ENCODE measurements at places on chromosomes 2 and 18. TPM values are rescaled to one million over a fixed set of nuclear protein-coding genes. Genes with fewer than 3 reads are reported as not detected.

- no peak for DNase-seq
These were observed 246.8 kb downstream of the TMEM182 start for GRCh38 chr2:103008586-103008985.

GRCh38 chr2:240296476-240297255 lies 138.8 kb upstream of the GPC1 start:
- DNase-seq, result no peak

GRCh38 chr2:47007826-47008225 lies 92.2 kb upstream of the MCFD2 start:
- DNase-seq, result no peak

The TRABD2A gene
- 6.5 TPM for total RNA-seq

- DNase-seq, result no peak
These were observed 104.5 kb downstream of the TWIST2 start for GRCh38 chr2:238952261-238952919.

DNA sequence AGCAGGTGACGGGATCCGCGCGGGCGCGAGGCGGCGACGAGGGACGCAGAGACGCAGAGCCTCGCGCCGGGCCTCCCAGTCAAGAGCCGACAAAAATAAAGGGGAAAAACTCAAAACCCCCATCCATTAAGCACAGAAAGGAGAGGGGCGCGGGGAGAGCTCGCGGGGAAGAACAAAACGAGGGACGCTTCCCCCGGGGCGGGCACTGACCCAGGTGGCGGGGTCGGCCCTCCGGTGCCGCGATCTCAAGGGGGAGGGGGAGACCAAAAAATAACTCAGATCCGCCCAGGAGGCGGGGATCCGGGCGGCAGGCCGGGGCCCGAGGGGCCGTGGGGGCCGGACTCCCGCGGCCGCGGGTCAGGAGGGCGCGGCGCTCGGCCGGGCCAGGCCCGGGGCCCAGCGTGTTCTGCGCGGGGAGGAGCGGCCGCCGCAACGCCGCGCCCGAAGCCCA lies 597 bp downstream of the RNF103 start:
- DNase-seq, result peak; percentile 85

GRCh38 chr2:38164881-38165280 lies 88.9 kb upstream of the CYP1B1 start:
- DNase-seq, result no peak

The MPV17 gene
- 80.4 TPM for total RNA-seq

The UCN gene
- 2.8 TPM for total RNA-seq

DNA sequence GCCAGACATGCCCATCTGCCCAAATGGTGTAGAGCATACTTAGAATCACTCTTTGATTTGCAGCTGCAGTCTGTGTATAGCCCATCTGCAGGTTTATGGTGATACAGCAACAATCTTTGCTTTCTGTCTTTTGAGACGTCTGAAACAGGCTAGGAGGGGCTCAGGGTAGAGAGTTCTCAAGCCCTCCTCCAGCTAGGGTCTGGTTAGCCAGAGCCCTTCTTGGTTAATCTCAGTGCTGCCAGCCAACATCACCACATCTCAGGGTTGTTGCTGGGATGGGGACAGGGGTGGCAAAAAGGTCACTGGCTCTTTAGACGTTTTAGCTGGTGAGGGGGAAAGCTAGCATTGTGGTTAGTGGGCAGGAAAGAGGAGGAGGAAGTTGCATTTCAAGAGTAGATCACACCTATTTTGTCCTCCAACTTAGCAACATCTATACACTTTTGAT lies 136.6 kb upstream of the ACAA2 start:
- no peak for DNase-seq

The ZC3H6 gene
- 16.6 TPM for total RNA-seq

The ZNF385B gene
- total RNA-seq, result 62.3 TPM

The MERTK gene
- 17.3 TPM for total RNA-seq

DNA sequence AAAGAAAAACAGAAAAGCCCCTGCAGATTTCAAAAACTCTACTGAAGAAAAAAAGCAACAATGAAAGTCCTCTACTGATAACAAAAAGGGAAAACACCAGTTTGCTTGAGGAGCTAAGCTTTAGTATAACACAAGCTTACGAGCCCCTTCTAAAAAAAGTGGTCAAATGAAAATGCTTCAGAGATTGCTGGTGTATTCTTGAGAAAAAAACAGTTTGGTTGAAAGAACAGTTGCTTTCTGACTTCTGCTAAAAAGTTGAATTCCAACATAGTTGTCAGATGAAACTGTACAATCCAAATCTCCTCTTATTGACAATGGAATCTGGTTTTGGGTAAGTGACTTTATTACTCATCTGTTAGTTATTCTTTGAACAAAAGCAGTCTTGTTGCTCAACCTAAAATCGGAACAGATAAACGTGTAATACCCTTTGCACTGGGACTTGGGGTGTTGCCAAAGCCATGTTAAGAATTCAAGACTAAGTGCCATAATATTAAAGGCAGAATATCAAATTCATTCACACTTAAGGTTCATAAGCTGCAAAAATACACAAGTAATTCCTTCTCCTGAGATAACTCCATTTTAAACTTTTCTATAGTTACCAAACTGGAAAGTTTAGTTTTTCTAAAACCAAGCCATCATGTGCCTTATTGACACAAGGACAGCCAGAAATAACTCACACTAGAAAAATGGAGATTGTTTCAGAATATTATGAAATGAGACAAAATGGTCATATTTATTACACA lies 45.3 kb upstream of the SPAG16 start:
- no peak for DNase-seq

The NETO1 gene
- not detected for total RNA-seq

GRCh38 chr2:201242571-201243277 lies 17.6 kb upstream of the CASP8 start:
- DNase-seq, result no peak

DNA sequence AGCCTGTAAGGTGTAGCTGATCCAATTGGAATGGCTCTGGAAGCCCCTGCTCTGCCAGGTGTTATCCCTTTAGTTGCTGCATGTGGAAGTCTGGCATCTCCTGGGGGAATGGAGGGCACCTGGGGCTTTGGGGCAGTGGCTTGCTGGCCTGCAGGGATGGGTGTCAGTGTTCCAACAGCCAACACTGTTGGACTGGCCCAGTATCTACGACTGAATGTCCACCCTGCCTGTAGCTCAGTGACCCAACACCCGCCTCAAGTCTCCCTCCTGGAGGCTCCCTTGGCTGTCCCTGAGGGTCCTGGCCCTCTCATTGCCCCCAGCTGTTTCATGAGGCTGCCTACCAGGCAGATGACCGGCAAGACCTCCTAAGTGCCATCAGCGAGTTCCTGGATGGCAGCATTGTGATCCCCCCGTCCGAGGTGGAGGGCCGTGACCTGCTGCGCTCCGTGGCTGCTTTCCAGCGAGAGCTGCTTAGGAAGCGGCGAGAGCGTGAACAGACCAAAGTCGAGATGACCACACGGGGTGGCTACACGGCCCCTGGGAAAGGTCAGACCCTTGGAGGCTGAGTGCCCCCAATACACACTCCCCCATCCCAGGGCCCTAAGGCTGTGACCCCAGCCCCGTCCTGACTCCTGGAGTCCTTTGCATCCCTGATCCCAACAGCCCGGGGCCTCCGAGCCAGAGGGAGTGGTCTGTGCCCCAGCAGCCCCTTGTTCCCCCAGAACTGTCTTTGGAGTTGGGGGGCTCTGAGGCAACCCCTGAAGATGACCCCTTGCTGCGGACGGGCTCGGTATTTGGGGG lies 7.7 kb downstream of the SLC4A3 start:
- DNase-seq, result no peak

DNA sequence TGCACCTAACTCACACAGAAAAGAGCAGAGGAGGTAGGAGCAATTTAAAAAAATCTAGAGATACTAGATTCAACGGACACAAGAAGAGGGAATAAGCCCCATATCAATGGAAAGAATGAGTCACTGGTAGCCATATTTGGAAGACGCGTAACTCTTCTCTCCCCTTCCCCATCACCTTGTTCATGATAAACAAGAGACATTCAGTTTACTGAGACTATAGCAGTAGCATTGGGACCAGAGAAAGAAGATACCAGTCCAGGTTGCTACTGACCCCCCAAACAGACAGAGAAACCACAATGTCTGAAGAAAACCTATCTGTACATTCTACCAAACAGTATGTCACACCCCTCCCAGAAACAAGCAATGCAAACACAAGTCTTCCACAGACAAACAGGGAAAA lies 81.1 kb downstream of the SLC66A3 start:
- no peak for DNase-seq

The SLC9A4 gene
- not detected for total RNA-seq

DNA sequence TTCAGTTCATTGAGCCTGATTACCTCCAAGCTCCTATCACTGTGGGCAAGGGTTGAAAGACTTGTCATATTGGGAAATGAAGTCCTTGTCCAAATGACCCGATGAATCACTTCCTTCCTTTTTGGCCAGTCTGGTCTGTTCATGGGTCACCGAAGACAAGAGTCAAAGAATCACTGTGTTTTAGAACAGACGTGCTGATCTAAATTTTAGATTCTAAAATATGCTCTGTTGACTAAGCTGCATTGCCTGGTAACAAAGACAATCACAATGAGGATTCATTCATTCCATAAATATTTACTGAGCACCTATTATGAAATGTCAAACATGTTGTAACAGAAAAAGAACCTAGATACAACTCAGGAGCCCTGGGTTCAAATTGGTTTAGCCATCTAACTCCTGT lies 99.4 kb upstream of the RND3 start:
- no peak for DNase-seq

DNA sequence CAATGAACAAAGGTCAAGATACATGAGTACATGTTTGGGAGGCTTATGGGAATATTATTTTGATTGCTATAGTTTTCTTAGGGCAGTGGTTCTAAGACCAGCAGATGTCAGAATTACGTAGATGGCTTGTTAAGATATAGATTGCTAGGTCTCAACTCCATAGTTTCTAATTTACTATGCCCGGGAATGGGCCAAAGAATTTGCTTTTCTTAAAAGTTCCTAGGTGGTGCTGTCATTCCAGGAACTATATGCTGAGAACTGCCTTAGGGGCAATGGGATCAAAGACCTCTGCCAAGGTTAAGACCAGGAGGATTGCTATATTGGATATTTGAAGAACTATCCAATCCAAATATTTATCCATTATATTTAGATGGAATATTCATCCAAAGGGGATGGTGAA lies 141.8 kb downstream of the FSIP2 start:
- no peak for DNase-seq

The CNRIP1 gene
- 23.8 TPM for total RNA-seq

The TTC21B gene
- 21.7 TPM for total RNA-seq

- DNase-seq, result no peak
These were observed 215.9 kb downstream of the RNF152 start for GRCh38 chr18:61676773-61677434.

GRCh38 chr18:58288921-58289797 lies 245.1 kb downstream of the NEDD4L start:
- DNase-seq, result no peak

DNA sequence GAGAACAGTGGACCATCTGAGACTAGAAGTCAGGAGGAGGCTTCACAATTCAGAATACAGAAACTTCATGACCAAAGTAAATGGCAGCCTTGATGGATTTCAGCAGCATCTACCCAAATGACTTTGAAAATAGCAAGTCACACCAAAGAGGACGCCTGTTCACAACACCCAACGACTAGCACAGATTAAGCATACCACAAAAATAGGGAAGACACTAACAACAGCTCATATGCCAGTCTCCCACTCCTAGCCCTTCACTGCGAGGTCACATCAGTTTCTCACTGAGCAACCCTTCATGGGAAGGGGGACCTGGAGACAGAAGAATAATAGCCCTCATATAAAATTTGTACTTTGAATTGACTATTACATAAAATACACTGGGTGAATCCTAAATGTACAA lies 228.4 kb upstream of the SLC39A10 start:
- no peak for DNase-seq

DNA sequence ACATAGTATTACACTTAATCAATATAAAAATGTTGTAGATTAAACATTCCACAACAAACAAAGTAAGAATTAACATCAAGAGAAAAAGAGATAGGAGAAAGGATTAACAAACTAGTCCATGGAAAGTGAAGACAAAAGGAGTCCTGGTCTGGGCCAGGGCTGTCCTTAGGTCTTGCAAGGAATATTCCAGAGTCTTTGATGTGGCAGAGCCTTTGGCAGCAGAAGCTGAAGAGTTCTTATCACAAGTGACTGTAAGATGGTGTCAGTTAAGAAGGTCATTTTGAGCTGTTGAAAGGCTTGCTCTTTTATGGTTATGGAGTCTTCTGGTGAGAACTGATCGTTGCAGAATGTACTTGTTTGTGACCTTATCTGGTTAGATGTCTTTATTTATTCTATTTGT lies 127.7 kb upstream of the LRRTM4 start:
- no peak for DNase-seq

The ZSWIM2 gene
- not detected for total RNA-seq

The HS1BP3 gene
- 35.8 TPM for total RNA-seq

- peak; percentile 67 for DNase-seq
These were observed 8.5 kb downstream of the RAB17 start for GRCh38 chr2:237581751-237582746.

- no peak for DNase-seq
These were observed at the start of gene GNLY for GRCh38 chr2:85694052-85695025. TSS of gene GNLY (plus strand) at chr2:85694358. CDS start at chr2:85694419, 61 bp downstream.

DNA sequence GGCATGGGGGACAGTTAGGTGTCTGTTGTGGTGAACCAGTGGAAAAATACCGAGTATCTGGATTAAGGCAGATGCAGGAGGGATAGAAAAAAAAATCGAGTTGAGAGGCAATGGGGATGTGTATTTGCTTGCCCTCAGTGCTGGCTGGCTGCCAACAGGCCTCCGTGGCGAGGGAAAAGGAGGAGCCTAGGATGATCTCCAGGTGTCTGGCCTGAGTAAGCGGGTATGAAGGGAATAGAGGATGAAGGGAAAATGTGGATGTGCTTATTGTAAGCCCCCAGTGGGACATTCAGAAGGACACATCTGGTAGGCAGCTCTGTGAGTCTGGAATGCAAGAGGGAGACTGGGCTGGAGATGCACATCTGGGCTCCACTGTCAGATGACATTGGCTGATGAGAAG lies 22.8 kb downstream of the KCNS3 start:
- DNase-seq, result no peak

The EVA1A gene
- 41.9 TPM for total RNA-seq

The CRYGC gene
- not detected for total RNA-seq

DNA sequence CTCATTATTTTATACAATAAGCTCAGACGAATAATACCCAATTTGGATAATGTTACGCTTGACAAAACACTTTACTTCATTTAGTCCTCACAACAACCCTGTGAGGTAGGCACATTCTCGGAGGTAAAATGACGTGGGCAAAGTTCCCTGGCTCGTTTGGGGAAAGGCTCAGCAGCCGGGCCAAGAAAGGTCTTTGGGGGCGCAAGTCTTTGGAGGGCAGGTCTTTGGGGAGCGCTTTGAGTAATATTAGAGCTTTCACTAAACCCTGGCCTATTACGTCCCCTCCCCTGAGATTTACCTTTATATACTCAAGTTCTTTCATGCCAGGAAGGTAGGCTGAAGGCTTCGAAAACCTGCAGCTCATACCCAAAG lies 427 bp downstream of the RBKS start:
- no peak for DNase-seq

- DNase-seq, result no peak
These were observed 28.1 kb upstream of the FEZ2 start for GRCh38 chr2:36626071-36626470.

All from upper lobe of right lung (tissue), 1 donor.